Stimulated activated CD8-positive, alpha-beta memory T cell treated with anti-CD3 and anti-CD28 coated beads, Interleukin-4, amount 100 ng/mL, for 4 hours (primary cell): ENCODE measurements at places on chromosomes 5 and 9.
A peak's percentile ranks its signal among the peaks of the same experiment; 100 is the strongest.

GRCh38 chr5:54178207-54178606 lies 132.2 kb downstream of the ARL15 start:
- no peak for DNase-seq

- DNase-seq = peak; percentile 2
These were observed 107.9 kb upstream of the LARP1 start for GRCh38 chr5:154647114-154647760.

- DNase-seq = no peak
These were observed 40.4 kb downstream of the ZDHHC21 start for GRCh38 chr9:14652729-14653377.

DNA sequence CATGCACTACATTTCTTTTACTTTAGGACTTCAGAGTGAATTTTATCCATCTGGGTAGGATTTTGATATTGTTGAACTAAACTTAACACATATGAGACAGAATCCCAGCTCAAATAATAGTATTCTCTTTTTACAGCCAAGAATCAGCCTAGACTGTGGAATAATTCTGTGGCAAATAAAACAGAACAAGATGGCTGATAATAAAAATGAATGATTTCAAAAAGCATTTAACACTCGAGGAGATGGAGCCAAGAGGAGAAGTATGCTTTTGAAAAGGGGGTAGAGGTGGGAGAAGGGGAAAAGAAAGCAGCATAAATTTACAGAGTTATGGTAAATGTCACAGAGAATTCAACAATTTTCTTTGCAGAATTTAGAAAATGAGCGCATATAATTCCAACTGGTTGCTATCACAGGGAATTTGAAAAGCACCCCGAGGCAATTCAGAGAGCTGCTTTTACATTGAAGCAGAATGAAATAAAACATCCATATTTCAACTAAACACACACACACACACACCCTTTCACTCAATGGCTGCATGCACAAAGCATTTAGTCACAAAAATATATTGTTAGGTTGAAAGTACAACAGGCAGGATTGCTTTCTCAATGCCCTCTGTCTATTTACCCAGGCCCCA lies 60.2 kb upstream of the DMAC1 start:
- no peak for DNase-seq

- no peak for DNase-seq
These were observed 41.9 kb downstream of the CDK7 start for GRCh38 chr5:69276422-69277174.
